ENCODE measurements at places on chromosomes 16 and 17.

DNA sequence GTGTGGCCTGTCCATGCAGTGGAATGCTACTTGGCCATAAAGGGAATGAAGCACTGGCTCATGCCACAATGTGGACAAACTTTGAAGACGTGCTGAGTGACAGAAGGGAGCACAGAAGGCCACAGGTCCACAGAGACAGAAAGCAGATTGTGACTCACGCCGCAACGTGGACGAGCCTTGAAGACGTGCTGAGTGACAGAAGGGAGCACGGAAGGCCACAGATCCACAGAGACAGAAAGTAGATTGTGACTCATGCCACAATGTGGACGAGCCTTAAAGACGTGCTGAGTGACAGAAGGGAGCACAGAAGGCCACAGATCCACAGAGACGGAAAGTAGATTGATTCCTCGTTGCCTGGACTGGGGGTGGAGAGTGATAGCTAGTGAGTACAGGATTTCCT, 19.2 kb downstream of the ZC3H18 start:
- DNase-seq = no peak

DNA sequence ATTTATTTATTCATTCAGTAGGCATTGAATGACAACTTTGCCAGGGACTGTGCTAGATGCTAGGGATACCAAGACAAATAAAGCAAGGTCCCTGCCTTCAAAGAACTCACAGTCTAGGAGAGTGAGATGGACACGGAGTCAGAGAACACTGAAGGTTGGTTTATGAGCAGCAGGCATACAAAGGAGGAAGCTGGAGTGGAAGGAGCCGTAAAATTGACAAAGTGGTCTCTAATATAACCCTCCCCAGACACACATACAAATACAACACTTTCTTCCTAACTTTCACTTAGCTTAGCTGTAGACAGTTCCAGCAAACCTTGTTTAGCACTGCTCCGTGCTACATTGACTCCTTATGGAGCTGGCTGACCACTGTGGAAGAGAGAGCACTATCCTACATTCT, 229.7 kb downstream of the IRX3 start:
- no peak for DNase-seq

GRCh38 chr16:8887952-8888560, 5.9 kb downstream of the LITAFD start:
- no peak for DNase-seq

DNA sequence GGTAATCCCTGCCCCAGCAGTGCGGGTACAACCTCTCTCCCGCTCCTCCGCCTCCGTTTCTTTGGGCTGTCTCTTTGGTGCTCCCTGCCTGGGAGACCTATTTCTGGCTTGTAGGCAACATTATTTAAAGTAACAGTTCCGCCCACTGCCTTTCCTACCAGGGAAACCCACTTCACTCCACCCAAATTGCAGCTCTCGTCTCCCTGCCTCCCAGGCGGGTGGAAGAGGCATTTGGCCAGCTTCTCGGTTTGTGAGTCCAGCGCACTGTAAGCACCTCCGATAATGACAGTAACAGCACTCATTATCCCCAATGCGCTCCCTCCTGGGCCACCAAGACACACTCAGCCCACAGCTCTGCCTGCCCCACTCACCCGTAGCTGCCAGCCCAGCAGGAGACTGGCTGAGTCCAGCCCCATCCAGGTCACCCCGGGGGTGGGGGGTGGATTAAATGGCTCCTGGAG, 165.1 kb upstream of the CDC42EP4 start:
- peak; percentile 78 for DNase-seq

- no peak for DNase-seq
Observed at GRCh38 chr17:39096508-39097149, 54.8 kb downstream of the PLXDC1 start.

DNA sequence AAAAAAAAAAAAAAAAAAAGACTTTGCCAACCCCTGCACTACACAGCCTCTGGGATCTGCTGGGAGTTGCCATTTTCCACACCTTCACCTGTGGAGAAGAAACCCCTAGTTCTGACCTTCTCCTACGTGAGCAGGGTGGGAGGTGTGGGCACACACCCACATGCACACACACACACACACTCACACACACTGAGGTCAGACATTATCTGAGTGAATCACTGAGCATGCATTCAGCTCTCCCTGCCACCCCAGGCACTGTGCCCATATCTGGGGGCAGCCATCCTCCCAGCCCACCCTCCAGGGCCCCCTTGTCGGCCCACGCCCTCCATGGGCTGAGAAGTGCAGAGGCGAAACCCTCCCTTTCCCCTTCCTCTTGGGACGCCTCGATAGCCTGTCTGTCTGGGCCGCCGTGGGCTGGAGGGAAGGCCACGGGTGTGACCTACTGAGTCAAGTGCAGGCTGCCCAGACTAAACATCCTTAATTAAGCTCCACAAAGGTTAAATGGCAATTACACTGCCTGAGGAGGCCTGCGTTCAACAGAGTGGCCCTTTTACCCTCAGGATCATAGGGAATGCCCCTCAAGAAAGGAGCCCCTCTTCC, 143.8 kb downstream of the C16orf95 start:
- no peak for DNase-seq

Data from NCI-H1417 (cell line).